ENCODE measurements at places on chromosomes 7 and 10. TPM values are rescaled to one million over a fixed set of nuclear protein-coding genes. Genes with fewer than 3 reads are reported as not detected.

DNA sequence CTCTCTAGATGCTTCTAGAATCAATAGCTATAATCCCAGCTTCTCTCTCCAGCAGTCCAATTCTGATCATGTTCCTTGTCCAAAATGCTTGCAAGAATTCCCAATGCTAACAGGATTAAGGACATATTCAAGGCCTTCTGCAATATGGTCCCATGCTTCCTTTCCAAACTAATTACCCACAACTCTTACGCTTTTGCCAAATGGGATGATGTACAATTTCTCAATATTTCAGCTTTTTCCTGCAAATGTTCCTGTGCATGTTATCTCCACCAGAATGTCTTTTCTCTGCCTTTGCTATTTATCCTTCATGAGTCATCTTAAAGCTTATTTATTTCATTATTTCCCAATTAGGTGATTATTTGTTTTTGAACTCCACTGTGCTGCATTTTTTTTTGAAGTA, 556.4 kb downstream of the SORCS1 start:
- DNase-seq: no peak

GRCh38 chr7:22111661-22112060, 166.0 kb upstream of the CDCA7L start:
- no peak for DNase-seq

GRCh38 chr7:122311734-122312450, 7.3 kb upstream of the FEZF1 start:
- no peak for DNase-seq

DNA sequence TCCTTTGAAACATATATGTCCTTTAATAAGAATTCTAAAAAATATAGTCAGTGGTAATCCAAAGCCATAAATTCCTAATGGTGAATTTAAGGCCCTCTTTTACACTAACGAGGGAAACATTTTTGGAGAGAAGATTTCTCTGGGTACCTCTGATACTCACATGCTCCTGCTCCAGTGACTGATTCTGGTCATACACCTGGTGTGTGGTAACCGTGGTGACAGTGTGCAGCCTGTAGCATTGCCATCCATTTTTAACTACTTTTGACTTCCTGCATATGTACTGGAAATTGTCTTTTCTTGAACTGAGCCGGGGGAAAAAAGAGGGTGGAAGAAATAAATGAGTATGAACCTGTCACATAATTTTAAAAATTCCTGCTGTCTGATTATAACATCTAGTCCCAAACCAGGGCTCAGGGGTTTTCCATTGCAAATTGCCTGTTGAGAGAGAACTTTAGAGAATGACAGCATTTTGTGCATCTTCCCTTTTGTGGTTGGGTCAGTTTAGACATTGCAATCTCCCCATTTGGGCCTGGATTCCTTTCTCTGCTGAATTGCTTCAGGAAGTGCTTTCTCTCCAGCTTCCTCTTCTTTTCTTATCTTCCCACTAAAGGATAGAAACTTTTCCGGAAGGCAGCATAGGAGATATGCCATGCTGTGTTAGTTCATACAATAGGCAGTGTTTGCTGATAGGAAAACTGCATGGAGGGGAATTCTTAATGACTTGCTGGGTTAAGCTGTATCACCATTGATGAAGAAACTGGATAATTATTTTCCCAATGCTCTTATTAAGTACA, 125.5 kb downstream of the GRM3 start:
- DNase-seq: no peak

- DNase-seq: no peak
These were observed 1.1 kb upstream of the SMIM30 start for GRCh38 chr7:113119429-113119828.

GRCh38 chr7:25940086-25940906, 211.7 kb upstream of the NFE2L3 start:
- DNase-seq: no peak

DNA sequence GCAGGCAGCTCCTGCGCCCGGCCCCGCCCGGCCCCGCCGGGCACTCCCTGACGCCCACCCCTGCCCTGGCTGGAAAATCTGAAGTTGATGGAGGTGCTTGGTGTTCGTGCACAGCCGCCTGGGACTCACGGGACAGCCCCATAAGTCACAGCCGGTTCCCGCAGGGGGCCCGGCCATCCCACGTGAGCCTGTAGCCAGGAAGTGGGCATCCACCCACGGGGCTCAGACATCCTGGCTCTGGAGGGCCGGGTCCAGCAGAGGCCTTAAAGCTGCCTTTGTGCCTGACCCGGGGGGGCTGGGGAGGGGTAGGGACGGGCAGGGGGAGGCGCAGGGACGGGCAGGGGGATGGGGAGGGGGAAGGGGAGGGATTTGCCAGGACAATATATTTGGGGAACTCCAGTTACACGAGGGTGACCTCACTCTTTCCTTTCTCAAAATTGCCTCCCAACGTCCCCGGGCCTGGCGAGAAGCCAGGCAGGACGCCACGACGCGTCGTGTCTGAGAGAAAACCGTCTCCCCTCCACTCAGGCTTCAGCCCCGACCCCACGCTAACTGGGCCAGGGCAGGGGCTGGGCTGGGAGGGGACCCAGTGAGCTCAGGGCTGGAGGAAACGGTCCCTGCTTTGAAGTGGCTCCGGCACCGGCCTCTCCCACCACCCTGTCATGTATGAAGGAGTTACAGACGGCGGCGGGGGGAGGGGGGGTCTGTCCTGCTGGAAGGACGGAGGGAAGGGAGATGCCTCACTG, 82.1 kb upstream of the PDGFA start:
- DNase-seq: peak; percentile 49

- DNase-seq: no peak
These were observed 93.9 kb downstream of the ATXN7L1 start for GRCh38 chr7:105782391-105783042.

DNA sequence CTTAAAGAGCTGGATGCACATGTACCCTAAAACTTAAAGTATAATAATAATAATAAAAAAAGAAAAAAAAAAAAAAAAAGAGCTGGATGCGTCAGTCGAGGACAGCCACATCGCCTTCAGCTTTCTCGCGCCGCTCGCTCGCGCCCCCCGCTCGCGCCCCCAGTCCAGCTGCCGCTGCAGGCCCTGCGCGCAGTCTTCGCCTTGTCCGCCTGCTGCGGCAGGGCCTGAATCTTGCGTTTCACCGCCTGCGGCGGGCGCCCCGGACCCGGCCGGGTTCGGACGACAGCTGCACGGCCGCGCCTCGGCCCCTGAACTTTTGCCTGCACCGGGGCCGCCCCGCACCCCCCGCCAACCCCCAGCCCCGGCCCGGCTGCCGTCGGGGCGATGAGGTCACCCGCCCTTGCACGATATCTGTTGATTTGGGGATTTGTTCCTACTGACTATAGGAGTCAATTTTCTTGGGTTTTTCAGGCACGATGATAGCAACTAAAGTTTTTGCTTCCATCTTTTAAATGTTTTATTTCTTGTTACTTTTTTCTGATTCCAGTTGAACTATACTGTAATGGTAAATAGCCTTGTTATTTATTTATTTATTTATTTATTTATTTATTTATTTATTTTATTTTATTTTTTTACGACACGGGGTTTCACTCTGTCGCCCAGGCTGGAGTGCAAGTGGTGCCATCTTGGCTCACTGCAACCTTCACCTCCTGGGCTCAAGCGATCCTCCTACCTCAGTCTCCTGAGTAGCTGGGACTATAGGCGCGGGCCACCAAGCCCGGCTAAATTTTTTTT, 33.5 kb upstream of the CPN1 start:
- no peak for DNase-seq

- no peak for DNase-seq
These were observed 119.9 kb downstream of the MGMT start for GRCh38 chr10:129586898-129587443.

- no peak for DNase-seq
These were observed 110.7 kb downstream of the AKR1D1 start for GRCh38 chr7:138186951-138187351.

DNA sequence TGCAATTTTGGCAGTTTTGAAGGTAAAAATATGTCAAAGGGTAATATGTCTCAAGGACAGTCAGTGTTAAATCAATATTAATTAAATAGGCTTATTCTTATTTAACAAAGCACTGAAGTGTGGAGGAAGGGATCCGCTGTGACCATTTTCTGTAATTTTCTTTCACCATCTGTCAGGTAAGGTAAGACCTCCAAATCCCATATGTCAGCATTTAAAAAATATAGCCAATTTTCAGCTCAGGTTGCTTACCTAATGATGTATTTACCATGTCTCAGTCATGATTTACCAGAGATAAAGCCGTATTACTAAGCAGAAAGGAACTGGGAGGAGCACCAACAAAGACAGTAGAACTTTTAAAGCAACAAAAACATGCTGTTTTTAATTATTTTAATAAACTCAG, 683.9 kb downstream of the CCSER2 start:
- DNase-seq: no peak

The PCGF6 gene
- 5.2 TPM for total RNA-seq

The TET1 gene
- total RNA-seq: 3.1 TPM

The C7orf57 gene
- total RNA-seq: not detected

The KCTD7 gene
- 25.3 TPM for total RNA-seq

The NEUROD6 gene
- total RNA-seq: not detected

The CDK1 gene
- 3.9 TPM for total RNA-seq

The LAMB1 gene
- 89.4 TPM for total RNA-seq

The BTBD16 gene
- total RNA-seq: 1.2 TPM

Measured in mucosa of gallbladder (tissue), 1 donor.